ENCODE measurements at places on chromosomes 1 and 21.
A peak's percentile ranks its signal among the peaks of the same experiment; 100 is the strongest.

GRCh38 chr1:150560011-150560438 is 10.8 kb downstream of the ADAMTSL4 start:
- DNase-seq: peak; percentile 71

GRCh38 chr1:208318150-208318734 is 74.1 kb upstream of the PLXNA2 start:
- DNase-seq: no peak

- DNase-seq: no peak
Observed at GRCh38 chr1:29556657-29557056, 320.3 kb downstream of the PTPRU start.

GRCh38 chr1:162878000-162878596 is 17.1 kb upstream of the CCDC190 start:
- peak; percentile 76 for DNase-seq

DNA sequence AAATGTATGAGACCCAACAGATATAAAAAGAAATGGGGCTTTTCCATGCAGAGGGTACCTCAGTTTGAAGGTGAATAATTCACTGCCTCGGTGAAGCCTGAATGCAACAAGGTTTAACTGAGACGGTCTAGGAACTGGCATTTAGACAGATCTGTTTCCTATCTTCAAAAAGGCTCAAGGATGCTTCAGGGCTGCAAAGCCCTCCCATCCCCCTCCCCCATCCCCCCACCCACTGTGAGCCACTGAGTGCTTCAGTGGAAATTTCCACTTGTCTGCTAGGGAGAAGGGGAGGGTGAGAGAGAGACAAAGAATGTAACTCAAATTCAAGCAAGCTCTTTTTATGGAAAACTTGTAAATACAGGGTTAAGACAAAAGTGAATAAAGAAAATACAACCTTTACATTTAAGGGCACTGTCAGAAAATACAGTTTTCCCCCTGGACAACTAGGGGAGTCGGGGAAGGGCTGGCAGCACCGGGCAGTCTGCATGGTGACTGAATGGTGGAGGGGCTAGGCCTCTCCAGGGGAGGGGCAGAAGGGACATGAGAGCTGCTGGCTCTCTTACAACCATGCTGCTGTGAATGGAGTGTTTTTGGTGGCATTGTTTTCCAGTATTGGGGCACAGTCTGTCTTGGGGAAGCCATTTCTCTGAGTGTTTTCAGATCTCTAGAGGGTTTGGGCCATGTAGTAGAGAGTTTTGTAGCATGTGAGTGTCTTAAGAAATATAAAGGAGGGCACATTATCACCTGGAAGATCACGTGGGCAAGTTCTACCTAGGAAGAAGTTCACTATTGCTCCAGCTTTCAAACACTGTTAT is 56.7 kb downstream of the MRPS6 start:
- DNase-seq: no peak

GRCh38 chr1:35768350-35769187 is 1.2 kb downstream of the CLSPN start:
- no peak for DNase-seq

GRCh38 chr1:224851848-224852261 is 77.6 kb upstream of the DNAH14 start:
- no peak for DNase-seq

DNA sequence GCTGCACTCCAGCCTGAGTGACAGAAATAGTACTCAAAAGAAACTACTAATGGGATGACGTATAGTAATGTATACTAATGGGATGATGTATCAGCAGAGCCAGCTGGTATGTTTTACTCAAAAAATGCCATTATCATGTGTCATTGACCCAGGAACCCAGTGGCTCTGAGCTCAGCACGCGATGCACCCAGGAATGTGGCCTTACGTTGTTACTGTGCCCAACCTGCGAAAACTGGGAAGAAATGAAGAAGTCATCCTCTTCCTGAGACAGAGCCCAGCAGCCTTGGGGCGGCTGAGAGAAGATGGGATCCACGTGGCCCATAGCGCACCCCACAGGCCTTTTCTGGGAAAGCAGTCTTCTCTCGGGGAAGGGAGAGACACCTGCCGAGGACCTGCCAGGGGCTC is 8.8 kb downstream of the UBE2J2 start:
- DNase-seq: no peak

- no peak for DNase-seq
Observed at GRCh38 chr1:182015360-182015759, 46.2 kb downstream of the ZNF648 start.

GRCh38 chr1:45065083-45065482 is 53.0 kb downstream of the UROD start:
- DNase-seq: no peak

DNA sequence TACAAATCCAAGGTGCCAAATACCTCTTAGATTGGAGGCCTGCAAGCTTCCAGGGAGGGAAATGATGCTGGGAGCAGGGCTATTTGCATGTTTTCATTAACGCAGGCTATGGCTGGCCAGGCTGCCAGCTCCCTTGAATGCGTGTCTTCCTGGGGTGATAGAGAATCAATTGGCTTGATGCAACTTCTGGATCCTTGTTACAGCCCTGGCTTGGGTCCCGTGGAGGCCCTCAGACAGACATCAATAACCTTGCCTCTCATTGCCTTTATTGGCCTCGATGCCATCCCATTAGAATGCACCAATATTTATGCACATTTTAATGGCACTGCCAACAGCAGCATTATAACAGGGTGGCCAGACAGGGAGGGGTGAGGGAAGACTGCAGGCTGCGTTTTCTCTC is 54.0 kb downstream of the TNR start:
- no peak for DNase-seq

DNA sequence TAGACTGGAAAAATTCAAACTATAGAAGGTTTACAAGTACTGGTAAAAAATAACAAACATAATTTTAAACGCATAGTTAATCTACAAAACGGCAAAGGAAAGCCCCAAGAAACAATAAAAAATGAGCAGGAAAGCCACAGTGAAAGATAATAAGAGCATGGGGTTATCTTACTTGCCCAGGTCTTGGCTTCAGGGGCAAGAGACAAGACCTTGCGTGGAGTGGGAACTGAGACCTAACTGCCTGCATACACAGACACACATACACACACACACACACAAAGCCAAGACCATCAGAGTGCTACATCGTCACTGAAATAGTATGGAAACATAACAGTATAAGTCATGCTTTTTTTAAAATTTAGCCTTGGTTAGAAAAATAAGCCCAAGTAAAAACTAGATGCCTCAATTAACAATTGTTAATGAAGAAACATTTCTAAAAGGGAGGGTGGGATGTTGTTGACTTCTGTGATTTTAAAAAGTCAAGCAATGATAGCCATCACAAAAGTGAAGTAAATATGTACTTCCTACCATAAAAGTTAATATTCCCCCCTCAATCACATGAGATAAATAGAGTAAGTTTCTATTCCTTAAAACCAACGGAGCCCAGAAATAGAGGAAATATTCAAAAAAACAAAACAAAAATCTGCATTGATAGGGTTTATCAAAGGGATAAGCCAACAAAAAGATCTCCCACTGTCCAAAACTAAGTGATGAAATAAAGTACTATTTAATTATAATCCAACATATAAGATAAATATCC is 29.4 kb upstream of the CRP start:
- no peak for DNase-seq

GRCh38 chr1:86155807-86156565 is 586 bp downstream of the COL24A1 start:
- DNase-seq: no peak

GRCh38 chr21:33755354-33755753 is 113.1 kb downstream of the ITSN1 start:
- DNase-seq: no peak

- no peak for DNase-seq
Observed at GRCh38 chr1:100404821-100405220, 52.5 kb downstream of the CDC14A start.

DNA sequence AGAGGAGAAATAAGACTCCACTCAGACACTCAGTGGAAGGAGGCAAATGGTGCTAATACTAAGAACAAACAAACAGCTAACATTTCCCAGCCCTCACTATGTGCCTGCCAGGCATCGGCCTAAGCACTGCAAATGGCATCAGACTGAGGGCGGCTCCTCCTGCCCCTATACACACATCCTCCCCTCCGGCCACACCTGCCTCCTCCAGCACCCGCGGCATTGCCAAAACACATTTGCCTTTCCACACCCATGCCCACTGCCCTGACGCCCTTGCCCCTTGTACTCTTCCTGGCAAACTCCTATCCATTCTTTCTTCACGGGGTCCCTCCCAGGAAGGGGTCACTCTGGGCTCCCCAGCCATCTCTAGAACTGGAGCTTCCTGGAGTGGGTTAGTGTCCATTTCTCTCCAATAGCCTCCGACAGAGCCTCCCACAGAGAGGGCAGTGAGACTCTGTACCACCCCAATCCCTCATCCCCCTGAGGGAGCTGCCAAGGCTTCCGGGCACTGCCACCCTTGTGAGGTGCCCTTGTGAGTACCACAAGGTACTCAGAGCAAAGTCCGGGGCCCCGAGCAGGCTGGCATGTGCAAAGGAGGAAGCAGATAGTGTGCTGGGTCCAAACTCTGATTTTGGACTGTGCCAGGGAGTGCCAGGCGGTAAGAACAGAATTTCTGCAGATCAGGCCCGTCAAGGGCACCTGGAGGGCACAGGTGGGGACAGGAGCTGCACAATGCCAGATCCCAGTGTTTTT is 959 bp downstream of the AKR7A3 start:
- DNase-seq: no peak

- no peak for DNase-seq
Observed at GRCh38 chr1:50917138-50918137, 42.6 kb downstream of the FAF1 start.

GRCh38 chr1:226690460-226690982 is 48.6 kb downstream of the ITPKB start:
- peak; percentile 57 for DNase-seq

Measured in NCI-H146 (cell line).